ENCODE measurements at places on chromosomes 13 and 19.

DNA sequence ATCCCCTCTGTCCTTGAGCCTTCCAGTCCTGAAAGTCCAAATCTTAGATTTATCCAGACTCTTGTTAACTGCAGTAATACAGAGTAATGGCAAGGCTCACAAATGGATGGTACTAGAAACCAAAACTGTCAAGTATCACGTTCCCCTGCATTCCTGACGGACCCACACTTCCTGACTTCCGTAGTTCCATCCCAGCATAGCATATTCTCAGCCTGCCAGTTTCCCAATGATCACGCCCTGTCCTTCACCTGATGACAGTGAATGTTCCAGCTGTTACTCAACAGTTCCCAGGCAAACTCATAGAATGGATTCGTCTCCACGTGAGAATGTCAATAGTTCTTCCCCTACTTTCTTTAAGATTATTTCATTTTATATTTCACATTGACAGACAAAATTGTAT is 33.6 kb downstream of the SLC7A1 start:
- no peak for DNase-seq

DNA sequence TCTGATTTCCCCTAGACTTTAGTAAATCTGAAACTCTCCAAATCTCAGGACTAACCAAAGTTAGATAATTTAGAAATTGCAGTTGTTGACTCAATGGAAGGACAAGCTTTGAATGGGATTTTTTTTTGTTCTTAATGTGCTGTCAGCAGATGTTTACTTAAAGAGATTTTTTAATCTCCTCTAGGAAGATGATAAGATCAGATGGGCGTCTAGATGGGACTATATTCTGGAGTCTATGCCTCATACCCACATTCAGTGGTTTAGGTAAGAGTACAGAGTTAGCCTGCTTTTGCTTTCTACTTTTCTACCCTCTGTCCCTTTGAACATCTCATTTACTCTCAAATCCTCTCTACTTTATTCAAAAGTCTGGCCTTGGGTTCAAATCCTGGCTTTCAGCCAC is 39.3 kb downstream of the TM9SF2 start:
- DNase-seq, result no peak

DNA sequence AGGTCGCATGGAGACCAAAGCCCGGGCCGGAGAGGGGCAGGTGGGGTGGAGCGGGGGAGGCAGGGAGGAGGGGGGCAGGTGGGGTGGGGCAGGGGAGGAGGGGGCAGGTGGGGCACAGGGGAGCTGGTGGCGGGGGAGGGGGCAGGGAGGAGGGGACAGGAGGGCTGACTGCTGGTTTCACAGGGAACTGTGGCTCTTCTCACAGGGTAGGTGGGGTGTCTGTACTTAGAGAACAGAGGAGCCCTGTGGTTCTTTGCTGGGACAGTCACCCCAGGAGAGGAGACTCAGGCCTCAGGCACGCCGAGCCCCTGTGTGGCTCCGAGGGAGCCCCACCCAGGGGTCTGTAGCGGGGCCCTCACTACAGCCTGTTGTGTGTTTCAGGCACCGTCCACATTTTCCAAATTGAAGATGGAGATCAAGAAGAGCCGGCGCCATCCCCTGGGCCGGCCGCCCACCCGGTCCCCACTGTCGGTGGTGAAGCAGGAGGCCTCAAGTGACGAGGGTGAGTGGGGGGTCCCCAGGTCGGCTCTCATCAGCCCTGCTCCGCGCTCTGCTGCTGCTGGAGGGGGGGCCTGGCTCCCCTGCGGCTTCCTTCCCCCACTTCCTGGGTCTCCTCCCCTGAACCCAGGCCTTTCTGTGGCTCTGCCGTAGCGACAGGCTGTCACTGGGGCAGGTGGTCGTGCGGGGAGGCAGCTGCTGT is 162.7 kb downstream of the KDM4B start:
- DNase-seq, result no peak

- no peak for DNase-seq
Observed at GRCh38 chr13:30355384-30355699, 48.0 kb upstream of the KATNAL1 start.

DNA sequence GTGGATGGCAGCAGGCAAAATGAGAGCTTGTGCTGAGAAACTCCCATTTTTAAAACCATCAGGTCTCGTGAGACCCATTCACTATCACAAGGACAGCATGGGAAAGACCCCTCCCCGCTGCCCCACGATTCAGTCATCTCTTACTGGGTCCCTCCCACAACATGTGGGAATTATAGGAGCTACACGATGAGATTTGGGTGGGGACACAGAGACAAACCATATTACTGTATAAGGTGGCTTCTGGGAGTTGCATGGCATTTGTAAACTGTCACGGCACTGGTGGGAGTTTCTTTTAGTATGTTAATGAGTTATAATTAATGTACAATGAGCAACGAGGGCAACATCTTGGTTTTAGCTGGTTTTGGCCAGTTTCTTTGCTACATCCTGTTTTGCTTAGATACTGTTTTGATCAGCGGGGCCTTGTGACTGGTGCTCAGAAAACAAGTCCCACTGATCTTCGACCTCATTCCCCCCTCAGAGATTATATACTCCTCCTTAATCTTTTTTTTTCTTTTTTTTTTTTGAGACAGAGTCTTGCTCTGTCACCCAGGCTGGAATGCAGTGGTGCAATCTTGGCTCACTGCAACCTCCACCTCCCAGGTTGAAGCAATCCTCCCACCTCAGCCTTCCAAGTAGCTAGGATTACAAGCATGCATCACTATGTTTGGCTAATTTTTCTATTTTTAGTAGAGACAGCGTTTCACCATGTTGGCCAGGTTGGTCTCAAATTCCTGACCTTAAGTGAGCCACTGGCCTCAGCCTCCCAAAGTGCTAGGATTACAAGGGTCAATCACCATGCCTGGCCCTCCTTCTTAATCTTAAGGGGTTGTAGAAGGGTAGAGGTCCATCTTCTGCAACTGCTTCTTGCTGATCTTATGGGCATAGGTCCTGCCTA is 21.3 kb upstream of the ZNF599 start:
- DNase-seq, result no peak

DNA sequence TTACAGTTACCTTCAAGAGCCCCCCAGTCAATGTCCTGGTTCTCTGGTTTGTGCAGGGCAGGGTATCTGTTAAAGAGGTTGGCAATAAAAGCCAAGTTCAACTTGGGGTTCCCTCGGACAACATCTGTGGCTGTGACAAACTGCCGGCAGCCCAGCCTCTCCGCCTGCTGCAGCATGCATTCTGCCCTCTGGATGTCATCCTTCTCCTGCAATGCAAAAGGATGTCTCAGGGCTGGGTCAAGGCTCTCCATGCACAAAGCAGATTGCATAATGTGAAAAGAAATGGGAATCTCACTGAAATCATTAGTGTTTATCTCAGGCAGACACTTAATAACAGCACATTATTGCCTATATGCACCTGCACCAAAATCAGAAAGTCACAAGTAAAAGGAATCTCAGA is 35.1 kb downstream of the LCP1 start:
- no peak for DNase-seq

GRCh38 chr19:32862173-32862572 is 7.4 kb downstream of the SLC7A9 start:
- no peak for DNase-seq

GRCh38 chr13:38308736-38309135 is 40.9 kb upstream of the UFM1 start:
- DNase-seq, result no peak

- no peak for DNase-seq
Observed at GRCh38 chr13:25978961-25979360, 72.9 kb downstream of the SHISA2 start.

DNA sequence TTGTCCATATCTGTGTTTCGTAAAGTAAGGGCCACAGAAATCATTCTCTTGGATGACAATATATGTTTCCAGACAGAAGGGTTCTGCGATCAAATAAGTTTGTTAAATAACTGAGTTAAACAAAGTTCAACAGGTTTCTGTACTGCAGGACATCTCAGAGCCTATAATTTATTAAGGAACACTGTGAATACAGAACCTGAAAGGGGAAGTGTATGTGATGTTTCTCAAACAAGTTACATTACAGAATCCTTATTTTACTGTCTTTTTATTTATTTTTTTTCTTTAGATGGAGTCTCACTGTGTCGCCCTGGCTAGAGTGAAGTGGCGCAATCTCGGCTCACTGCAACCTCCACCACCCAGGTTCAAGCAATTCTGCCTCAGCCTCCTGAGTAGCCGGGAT is 55.4 kb upstream of the GTF2F2 start:
- DNase-seq, result no peak

DNA sequence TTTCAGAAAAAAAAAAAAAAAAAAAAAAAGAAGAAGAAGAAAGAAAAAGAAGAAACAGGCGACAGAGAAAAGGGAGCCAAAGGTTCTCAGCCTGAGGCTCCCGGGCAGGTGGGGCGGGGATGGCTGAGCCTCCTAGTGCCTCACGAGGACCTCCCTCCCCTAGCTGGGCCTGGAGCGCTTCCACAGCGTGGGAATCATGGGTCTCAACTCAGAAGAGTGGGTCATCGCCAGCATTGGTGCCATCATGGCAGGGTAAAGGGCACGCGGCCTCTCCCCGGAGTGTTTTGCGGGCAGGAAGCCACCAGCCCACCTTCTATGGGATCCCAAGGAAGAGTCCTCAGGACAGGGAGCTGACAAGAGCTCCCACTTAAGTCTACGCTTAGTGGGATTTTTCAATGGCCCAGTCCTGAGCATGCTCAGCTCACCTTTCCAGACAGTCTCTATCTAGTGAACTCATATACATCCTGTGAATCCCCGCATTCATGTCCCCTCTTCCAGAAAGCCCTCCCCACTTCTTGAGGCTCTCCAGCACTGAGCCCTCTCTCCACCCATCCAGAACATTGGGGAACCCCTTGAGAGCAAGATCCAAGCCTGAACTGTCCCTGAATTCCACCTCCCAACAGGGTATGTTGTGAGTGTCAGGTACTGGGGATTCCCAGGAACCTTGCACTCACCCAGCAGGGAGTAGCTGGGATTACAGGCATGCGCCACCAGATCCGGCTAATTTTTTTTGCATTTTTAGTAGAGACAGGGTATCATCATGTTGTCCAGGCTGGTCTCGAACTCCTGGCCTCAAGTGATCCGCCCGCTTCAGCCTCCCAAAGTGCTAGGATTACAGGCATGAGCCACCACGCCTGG is 69.6 kb downstream of the ACSBG2 start:
- DNase-seq, result no peak

- DNase-seq, result no peak
Observed at GRCh38 chr19:12834566-12834943, at the start of gene RTBDN. TSS of gene RTBDN (minus strand) at chr19:12834579. CDS start at chr19:12829979, 4,600 bp downstream.

- no peak for DNase-seq
Observed at GRCh38 chr13:41274881-41275280, 11.5 kb upstream of the MTRF1 start.

GRCh38 chr19:51427201-51427600 is 9.8 kb upstream of the SIGLEC10 start:
- no peak for DNase-seq

GRCh38 chr19:32172566-32173160 is 172.7 kb upstream of the ZNF507 start:
- no peak for DNase-seq

GRCh38 chr13:98112456-98112855 is 30.4 kb upstream of the FARP1 start:
- DNase-seq, result no peak

GRCh38 chr13:111177921-111178320 is 62.8 kb downstream of the ARHGEF7 start:
- DNase-seq, result no peak

GRCh38 chr13:67977066-67977465 is 746.9 kb upstream of the PCDH9 start:
- no peak for DNase-seq

- no peak for DNase-seq
Observed at GRCh38 chr19:38702278-38702677, 42.0 kb downstream of the CAPN12 start.

GRCh38 chr19:49749055-49749716 is 13.9 kb downstream of the TSKS start:
- DNase-seq, result no peak

DNA sequence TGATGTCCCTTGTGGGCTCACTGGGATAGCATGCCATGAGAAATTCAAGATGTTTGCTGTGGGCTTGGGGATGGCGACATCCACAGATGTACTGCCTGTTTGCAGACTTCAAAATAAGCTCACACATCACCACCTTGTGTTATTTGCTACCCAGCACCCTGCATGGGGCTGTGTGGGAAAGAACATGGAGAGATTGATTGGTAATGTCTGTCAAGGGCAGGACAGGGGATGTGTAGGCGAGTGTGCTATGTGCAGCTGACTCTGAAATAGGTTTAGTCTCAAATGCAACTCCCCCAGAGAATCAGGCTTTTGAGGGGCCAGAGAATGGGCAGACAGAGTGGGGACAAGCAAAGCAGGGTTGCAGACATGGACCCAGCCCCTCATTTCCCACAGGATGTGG is 24.7 kb downstream of the PNPLA6 start:
- no peak for DNase-seq

- no peak for DNase-seq
Observed at GRCh38 chr19:3805859-3806258, 19.7 kb upstream of the MATK start.

All from NCI-H1436 treated with DMSO at 0.1 percent for 48 hours (cell line).